ENCODE measurements at places on chromosomes 2 and 18.

- DNase-seq = no peak
These were observed 23.4 kb downstream of the NR4A2 start for GRCh38 chr2:156309167-156309566.

GRCh38 chr18:24465486-24465885, 5.0 kb downstream of the HRH4 start:
- DNase-seq = no peak

DNA sequence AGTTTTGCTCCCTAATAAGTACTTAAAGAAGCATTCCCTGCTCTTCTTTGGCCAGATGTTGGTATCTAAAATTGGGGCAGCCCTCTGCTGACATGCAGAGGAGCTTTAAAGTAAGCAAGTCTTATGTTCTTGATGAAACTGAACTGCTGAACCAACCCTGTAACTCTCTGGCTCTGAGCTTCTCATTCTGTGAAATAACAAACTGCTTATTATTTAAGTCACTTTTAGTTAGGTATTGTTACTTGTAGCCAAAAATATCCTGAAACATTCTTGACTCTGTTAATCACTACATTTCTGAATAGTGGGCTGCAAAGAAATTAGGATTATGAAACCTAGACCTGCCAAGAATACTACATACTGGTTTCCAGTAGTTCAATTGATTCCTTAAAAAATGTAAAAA, 15.5 kb downstream of the PPP3R1 start:
- no peak for DNase-seq

DNA sequence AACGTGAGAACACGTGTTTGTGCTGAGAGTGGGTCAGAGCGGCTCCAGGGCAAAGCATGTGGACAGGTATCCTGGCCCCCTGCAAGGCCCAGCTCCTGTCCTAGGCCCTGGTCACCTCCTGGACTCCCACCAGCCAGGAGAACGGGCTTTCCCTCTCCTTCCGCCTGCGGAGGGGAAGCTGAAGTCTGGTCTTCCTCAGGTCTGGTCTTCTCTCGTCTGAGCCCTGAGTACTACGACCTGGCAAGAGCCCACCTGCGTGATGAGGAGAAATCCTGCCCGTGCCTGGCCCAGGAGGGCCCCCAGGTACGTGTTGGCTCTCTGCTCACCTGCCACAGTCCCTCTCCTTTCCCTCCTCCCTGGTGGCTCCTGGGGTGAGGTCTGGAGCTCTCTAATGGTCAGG, 963 bp downstream of the GNLY start:
- DNase-seq = no peak

DNA sequence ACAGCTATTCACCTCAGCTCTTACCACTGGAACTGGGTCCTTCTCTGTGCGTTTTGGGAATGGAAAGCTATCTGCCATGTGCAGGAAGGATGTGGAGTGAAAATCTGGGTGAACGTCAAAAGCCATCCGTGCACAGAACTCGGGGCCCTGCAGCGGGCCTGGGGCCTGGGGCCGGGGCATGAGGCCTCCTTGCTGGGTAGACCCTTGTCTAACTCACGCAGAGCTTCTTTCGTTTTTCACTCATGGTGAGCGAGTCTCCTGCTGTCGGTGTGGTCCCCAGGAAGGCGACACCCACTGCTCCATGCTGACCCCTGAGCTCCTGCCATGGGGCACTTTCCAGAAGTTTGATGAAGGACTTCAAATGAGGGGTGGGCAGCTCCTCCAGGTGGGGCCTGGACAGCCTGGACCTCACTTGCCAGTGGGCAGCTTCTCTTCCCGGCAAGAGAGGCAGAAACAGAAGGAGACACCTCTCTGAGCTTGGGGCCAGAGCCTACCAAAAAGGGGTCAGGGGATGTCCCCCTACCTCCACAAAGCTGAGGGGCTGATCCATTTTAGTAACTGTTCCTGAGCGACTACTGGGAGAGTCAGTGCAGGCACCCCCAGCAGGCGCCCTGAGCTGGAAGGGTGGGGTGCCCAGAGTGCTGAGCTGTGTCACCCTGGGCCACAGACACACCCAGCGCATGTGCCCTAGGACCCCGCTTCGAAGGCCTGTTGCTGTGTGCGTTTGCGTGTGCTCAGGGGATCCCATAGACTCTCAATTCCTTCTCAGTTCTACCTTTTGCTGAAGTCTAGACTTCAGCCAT, 117.7 kb upstream of the HDAC4 start:
- no peak for DNase-seq

DNA sequence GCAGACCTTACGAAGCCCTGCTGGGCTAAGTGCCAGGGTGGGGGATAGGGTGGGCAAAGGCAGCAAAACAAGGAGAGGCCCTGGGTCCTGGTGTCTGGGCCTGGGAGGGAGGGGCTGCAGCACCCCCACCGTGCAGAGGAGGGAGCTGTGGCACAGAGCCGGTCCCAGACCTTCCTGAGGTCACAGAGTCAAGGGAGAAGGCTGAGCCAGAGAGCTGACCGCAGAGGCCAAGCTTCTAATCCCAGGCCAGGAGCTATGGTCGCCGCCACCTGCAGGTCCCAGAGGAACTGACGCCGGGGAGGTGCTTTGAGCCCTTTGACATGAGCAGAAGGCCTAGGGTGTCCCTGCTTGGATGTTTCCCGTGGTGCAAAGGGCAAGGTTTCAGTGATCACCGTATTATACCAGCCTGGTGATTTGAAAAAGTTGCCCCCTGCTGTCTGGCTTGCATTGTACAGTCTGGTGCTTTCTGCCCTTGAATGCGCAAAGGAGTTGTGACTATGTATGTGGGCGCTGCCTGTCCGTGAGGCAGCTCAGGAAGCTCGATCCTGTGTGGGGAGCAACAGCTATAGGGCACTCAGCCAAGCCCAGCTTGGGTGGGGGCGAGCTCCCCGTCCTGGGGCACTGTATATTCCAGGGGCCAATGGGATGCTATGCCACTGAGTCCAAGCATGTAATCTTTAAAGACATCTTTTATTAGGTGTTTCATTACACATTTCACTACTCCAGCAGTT, 44.3 kb downstream of the EDAR start:
- no peak for DNase-seq

DNA sequence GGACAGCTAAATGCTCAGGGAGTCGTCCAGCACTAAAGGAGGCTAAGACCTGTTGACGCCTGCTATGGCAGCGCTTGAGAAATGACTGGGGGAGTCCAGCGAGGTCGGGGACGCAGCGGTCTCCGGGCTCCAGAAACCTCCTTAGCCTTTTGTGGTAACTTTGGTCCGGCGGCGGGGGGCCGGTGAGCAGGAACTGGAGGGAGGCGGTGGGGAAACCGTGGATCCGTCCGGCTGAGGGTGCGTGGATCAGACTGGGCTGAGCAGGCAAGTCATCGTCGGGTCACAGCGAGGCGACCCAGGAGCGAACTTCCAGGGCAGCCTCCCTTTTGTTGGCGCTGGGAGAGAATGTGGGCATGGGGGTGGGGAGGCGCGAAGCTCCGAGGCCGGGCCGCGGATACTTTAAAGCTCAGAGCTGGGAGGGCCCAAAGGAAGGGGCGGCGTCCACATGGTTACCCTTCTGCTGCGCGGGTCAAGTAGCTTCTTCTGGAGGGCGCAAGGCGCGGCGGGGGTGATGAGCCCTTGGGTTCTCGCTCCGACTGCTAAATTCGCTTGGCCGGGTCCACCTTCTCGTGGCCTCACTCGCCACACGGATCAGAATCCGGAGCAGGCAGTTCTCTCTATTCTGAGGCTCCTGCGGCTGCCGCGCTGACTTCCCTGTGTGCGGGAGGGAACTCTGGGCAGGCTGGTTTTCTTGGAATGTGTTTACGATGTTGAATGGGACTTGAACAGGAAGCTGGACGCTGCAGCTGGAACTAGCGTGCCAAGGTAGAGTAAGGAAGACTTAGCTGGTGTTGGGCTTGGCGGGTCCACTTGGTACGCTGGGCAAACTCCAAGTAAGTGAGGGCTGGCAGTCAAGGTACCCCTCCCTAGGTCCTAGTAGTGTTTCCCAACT, 920 bp downstream of the GULP1 start:
- DNase-seq = peak; percentile 63

DNA sequence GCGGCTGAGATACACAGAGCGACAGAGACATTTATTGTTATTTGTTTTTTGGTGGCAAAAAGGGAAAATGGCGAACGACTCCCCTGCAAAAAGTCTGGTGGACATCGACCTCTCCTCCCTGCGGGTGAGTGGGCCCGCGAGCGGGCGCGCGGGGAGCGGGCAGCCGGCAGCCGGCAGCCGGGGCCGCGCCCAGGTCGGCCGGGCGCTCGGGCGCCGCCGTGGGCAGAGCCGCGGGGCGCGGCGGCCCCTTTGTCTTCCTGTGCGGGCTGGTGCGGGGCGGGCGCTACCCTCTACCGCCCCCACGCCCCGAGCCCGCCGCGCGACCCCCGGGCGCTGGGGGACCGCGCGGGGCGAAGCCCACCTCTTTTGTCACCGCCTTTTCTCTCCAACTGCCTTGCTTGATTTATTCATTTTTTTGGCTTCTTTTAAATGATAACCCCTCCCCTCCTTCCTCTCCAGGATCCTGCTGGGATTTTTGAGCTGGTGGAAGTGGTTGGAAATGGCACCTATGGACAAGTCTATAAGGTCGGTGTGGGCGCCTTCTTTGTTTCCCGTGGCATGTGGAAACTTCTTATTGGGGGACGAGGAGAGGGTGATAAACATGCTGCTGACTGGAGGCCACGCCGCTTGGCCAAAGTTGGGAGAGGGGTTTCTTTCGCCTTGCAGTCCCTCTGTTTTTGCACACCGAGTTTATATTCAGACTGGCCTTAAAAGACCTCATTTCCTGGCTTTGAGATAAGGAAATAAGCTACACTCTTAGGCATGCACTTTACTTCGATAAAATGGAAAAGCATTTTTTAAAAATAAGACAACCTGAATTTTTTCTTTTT, 722 bp downstream of the MAP4K4 start:
- peak; percentile 36 for DNase-seq

DNA sequence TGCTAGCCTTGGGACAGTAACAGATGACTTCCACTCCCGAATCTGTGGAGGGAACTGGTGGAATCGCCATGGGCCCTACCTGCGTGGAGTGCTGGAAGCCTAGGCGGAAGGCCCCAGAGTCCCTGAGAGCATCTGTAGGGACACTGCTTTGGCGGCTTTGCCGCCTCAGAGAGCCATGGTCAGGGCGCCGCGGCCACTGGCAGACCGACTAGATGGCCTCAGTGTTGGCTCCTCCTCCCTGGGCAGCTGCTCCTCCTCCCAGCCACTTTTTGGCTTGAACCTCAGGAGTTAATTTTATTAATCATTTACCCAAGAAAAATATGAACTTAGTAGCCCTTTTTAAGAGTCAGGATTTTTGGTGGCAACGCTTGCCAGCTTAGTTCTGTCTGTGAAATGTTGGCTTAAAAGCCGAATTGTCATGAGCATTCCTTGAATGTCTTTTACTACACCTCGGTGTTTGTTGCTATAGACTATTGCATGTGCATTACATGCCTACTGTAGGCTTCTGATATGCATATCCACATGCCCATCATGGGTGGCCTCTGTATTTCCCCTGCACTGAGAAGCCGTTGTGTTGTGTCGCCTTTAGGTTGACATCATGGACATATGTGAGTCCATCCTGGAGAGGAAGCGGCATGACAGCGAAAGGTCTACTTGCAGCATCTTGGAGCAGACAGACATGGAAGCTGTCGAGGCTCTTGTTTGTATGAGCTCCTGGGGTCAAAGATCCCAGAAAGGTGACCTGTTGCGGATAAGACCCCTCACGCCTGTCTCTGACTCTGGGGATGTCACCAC, 2.4 kb downstream of the KLF11 start:
- no peak for DNase-seq

DNA sequence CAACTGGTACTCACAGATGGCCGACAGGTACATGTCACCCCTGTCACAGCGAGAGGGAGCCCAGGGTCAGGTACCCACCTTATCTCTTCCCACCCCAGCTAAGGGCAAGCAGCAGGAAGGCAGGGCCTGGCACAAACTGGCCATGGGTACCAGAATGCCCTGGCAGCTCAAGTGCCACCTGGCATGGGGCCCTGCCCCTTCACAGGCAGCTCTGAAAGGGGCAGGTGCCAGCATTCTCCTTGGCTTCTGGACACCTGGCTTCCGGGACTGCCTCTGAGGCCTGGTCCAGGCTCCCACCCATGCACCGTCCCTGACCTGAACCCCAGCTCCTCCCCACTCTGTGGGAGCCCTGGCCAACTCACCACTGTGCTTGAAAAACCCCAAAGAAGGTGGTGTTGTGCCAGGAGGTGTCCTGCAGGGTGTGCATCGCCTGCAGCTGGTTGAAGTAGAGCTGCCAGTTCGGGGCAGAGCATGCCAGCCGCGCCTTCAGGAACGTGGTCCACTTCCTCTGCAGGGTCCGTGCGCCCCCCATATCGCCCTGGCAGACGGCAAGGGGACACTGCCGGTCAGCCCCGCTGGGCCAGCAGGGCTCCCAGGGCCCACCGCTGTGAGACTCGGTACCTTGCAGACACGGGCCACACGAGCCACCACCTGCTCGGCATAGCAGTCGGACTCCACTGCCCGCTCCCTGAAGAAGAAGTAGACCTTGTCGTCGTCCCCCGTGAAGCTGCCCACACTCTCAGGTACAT, 5.4 kb downstream of the SEMA4C start:
- DNase-seq = no peak

DNA sequence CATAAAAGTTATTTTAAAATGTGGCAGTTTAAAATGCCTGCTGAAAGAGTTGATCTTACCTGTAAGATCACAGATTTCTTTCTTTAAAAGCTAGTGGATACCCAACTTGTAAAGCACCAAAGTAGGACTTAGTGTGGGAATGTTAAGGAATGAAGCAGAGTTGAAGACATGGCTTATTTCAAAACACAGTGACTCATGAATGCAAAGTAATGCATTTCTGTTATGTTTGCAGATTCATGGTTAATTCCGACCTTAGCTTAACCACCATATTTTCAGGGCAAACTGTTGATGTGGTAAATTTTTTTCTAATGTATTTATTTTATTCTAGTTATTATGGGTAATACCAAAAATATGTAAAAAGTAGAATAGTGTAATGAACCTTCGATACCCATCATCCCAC, 206.8 kb upstream of the FOSL2 start:
- no peak for DNase-seq

GRCh38 chr2:8191427-8191826, 490.4 kb upstream of the ID2 start:
- DNase-seq = no peak

DNA sequence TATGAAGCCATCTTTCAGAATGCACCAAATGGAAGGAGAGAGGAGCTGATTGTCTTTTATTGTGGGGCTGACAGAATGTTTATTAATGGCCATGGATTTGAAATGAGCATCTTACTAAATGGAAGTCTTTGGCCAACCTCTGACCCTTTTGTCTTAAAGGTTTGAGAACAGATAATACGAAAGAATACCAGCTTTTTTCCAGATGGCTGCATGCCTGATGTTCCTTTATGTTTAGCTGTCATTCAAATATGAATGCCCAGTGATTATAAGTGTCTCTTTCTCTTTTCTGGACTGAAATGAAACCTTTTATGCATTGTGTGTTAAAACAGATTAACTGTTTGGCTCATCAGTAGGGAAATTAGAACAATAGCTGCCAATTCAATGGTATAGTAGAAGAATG, 46.0 kb downstream of the PARD3B start:
- DNase-seq = no peak

DNA sequence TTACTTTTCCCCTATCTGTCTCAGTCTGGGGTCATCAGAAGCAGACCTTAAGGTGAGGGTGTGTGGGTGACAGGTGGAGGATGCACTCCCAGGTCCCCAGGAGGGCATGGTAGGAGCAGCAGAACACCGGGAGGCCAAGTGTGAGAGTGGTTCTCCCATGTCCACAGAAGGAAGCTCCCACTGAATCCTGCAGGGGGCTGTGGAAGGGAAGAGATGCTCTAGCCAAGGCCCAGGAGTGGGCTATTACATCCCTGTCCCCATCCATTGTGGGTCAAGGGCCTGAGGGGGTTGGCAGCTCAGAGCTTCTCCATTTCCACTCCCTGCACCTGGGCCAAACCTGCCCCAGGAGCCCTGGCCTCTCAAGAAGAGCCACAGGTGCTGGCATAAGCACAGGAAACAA, 86.4 kb upstream of the KCNE4 start:
- DNase-seq = no peak
